ENCODE measurements at places on chromosomes 11 and 22.

- no peak for DNase-seq
These were observed 28.3 kb downstream of the NECTIN1 start for GRCh38 chr11:119700536-119701346.

GRCh38 chr11:12397931-12398334, 20.6 kb downstream of the PARVA start:
- DNase-seq, result no peak

GRCh38 chr22:17412232-17412631, 43.0 kb downstream of the CECR2 start:
- no peak for DNase-seq

GRCh38 chr11:108592591-108593213, 866 bp downstream of the EXPH5 start:
- no peak for DNase-seq

DNA sequence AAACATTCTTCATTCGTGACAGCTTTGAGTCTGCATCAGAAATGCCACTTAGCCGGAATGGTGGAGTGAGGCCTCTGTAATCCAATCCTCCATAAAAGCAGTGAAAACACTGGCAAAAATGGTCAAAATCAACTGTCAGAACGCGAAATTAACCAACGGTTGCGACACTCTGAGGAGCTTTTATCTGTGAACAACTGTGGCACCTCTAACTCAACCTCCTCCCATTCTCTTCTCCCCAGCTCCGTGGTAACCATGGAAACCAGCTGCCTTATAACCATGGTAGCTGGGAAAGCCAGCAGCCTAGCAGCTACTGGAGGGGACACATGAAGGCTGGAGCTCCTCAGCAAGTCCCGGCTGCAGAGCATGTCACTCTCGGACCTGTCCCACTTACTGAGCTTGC, 20.3 kb downstream of the AP2A2 start:
- no peak for DNase-seq

- no peak for DNase-seq
These were observed 91.1 kb downstream of the ATXN10 start for GRCh38 chr22:45762545-45763235.

DNA sequence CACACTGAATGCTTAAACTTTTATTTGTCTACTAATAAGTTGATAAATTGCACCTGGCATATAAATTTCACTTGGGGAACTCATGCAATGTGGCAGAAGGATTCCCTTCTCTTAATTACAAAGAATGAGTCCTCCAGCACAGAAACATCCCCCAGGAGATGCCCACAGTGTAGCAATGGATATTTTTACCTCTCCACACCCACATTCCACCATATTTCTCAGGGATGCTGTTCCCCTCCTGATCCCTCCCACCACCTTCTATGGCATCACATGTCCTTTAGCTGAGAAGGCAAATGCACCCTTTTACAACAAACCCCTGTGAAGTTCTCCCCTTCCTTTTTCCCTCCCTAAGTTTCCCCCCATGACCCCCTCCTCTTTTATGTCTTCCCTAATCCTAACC, 56.1 kb upstream of the UBASH3B start:
- no peak for DNase-seq

DNA sequence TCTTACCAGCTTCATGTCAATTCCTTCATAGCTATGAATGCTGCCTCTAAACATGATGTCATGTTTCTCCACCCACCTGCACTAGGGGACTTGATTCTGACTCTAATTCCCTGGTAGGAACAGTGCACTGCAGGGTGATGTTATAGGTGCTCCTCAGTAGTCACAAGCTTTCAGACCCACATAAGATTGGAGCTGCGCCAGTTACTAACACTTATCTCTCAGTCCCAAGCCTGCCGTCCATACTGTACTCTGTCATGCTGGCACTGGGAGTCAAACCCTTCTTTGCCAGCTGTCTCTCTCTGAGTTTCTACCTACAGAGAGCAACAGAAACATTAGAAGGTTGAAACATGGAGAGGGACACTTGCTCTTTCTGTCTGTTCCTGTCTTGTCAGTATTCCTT, 5.5 kb downstream of the OR56A1 start:
- no peak for DNase-seq

DNA sequence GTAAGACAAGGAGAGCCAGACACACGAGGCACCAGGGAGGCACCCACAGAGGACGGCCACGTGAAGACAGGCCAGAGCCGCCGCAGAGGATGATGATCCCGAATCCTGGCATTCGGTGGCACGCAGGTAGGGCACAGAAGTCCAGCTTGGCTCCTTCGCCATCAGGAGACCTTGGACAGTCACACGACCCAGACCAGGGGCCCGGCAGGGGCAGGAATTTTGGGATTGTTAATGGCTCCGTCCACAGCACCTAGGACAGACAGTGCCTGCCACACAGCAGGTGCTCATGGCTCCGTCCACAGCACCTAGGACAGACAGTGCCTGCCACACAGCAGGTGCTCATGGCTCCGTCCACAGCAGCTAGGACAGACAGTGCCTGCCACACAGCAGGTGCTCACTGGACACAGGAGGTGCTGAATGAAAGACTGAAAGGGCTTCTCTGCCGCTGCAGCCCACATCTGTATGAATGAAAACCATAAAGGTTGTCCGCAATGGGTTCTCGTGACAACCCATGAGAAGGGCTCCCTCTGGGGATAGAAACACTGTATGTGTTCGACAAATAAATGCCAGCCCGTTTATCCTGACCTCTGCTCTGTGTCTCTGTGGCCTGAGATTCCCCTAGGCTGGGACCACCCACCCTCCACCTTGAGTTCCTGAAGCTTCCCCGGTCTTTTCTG, 341.6 kb downstream of the CTTN start:
- no peak for DNase-seq

DNA sequence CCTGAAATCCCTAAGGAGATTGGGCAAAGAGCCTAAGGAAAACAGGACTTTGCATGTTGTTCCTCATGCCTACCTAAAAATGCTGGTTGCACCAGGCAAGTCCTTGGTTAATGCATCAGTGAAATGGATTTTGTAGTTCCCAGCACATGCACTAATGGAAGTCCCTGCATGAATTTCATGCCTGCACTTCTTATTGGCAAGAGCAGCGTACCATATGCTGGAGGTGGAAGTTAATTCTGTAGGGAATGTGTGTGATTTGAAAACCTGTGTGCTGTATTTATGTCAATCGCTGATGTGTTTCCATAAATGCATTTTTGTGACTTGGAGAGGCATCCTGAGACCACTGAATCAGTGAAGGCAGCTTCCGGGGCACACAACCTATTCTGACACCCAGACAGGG, 140.3 kb upstream of the MTNR1B start:
- DNase-seq, result no peak

DNA sequence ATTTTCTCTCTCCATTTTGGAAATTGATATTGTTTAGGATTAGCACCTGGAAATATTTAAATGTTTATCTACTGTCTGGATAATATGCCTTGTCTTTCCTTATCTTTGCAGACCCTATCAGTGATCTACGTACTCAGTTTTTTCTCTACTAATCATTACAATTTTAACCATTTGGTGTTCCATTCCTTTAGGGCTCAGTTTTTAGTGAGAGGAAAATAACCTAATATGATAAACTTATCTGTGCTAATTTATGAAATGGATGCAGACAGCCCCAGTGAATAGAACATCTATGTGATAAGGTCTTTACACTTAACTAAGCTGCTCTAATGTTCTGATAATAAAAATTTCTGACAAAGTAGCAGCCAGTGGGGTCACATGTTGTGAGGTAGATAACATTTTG, 68.5 kb downstream of the SVIP start:
- DNase-seq, result no peak

GRCh38 chr11:83140691-83141455, 16.1 kb upstream of the PCF11 start:
- no peak for DNase-seq

DNA sequence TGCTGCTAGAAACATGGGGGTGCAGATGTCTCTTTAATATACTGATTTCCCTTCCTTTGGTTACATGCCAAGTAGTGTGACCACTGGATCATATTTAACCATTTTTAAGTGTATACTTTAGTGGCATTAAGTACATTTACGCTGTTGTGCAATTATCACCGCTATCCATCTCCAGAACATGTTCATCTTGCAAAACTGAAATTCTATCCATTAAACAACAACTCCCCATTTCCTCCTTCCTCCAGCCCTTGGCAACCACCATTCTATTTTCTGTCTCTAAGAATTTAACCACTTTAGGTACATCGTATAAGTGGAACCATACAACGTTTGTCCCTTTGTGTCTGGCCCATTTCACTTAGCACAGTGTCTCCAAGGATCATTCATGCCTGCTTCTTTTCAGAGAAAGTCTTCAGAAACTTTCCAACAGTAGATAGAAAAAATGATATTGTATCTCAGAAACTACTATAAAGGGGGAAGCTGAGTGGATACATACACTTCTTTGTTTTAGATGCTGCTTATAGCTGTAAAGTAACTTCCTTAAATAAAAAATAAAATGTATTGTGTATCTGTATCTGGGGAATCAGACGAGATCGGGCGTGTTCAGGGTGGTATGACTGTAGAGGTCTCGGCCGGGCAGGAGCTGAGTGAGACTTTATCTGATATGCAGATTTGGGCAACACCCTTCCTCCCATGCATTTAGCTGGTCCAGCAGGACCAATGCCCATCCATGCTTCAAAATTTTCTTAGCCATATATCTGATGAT, 44.6 kb upstream of the ZBED5 start:
- no peak for DNase-seq

DNA sequence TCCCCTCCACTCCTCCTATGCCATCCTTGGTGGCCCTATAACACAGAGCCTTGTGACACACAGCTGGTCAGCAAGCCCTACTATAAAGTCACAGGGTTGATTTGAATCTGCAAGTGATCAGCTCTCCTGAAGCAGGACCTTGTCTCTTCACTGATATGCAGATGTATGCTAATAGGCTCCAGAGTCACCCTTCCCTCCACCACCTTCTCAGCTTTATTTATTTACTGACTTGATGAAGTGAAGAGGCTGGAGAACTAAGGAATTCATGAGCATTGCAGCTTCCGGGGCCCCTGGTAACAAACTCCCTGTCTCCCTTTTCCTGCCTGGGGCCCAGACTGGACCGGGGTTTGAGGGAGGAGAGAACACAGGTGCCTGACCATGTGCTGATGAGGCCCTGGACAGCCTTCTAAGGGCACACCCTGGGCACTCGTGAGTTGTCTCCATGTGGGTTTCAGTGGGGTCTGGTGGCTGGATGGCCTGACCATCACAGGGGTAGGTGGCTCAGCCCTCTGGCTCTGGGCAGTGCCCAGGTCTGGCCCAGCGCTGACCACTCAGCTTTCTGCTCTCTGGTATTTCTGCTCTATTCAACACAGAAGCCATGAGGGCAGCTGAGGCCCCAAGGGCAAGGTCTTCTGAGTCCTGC, 307.5 kb downstream of the NTM start:
- DNase-seq, result no peak

GRCh38 chr11:128667873-128668272, 26.0 kb upstream of the FLI1 start:
- DNase-seq, result no peak

GRCh38 chr11:14425621-14426020, 66.6 kb upstream of the RRAS2 start:
- DNase-seq, result no peak

Measured in stimulated activated CD4-positive, alpha-beta T cell treated with anti-CD3 and anti-CD28 coated beads, Interleukin-1b, Interleukin-23, amount 100 ng/mL, for 1 hour (primary cell).